ENCODE measurements at places on chromosomes 5 and 9. TPM values are rescaled to one million over a fixed set of nuclear protein-coding genes. Genes with fewer than 3 reads are reported as not detected.

SMIM33 gene
- not detected for total RNA-seq

TAF11L10 gene
- total RNA-seq: not detected

GFRA3 gene
- total RNA-seq: under 0.01 TPM

CKS2 gene
- 45.9 TPM for total RNA-seq

FCN2 gene
- total RNA-seq: not detected

SLC22A4 gene
- total RNA-seq: 1.5 TPM

ADAMTS6 gene
- total RNA-seq: 51.0 TPM

Measured in smooth muscle cell of the coronary artery (primary cell).